ENCODE measurements at places on chromosomes 12 and 14. TPM values are rescaled to one million over a fixed set of nuclear protein-coding genes. Genes with fewer than 3 reads are reported as not detected.

The CD27 gene
- 3.0 TPM for polyA plus RNA-seq

The CMA1 gene
- polyA plus RNA-seq = not detected

The IL31 gene
- polyA plus RNA-seq = not detected

The SLC17A8 gene
- polyA plus RNA-seq = 17.4 TPM

The AQP2 gene
- polyA plus RNA-seq = 0.44 TPM

The CPNE6 gene
- polyA plus RNA-seq = 15.1 TPM

The POLE2 gene
- 8.3 TPM for polyA plus RNA-seq

The HVCN1 gene
- polyA plus RNA-seq = 16.3 TPM

The SRRM4 gene
- 22.6 TPM for polyA plus RNA-seq

The CMTM5 gene
- 71.8 TPM for polyA plus RNA-seq

The SLC6A12 gene
- 17.6 TPM for polyA plus RNA-seq

DNA sequence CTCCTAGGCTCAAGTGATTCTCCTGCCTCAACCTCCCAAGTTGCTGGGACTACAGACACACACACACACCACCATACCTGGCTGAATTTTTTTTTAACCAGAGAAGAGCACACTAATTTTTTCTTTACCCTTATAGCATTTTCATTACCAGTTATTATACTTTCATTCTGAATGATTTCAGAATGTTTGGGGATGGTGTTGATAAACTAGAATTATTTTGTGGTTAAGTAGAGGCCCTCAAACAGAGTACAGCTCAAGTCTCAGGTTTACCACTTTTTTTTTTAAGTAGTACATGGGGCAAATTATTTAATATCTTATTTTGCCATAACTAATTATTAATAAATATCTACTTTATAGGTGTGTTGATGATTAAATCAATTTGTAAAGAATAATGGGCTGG, 86.6 kb downstream of the FUT8 start:
- no peak for DNase-seq

- DNase-seq = no peak
Observed at GRCh38 chr12:79422060-79422812, 268.5 kb downstream of the PAWR start.

GRCh38 chr12:58811346-58811745, 109.0 kb downstream of the LRIG3 start:
- no peak for DNase-seq

DNA sequence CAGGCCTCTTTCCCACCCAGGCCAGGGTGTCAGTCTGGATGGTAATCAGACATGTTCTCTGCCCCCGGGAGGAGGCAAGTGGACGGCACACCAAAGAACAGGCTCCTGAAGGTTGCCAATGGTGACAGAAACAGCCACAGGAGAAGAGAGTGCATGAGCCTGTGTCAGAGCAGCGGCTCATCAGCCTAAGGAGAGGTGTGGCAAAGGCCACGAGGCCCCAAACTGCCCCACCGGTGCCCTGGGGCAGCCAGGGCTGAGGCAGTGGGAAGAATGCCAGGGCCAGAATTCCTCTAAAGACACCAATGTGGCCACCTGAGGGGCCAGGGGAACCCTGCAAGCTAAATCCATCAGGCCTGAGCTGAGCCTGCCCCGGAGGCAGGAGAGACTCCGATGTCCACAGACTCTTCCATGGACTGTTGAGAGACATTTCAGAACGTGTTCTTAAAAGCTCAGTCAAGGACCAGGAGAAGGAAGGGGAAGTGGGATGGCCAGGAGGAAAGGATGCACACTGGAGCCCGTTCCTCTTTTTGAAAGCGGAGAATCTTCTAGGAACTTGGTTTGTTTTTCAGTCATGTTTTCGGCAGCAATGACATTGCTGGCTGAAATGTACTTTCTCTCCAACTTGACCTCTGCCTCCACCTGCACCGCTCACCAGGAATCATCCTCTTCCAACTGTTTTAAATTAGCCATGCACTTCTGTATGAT, 176.3 kb upstream of the FKBP4 start:
- no peak for DNase-seq

- no peak for DNase-seq
Observed at GRCh38 chr14:53715193-53715721, 241.4 kb downstream of the BMP4 start.

GRCh38 chr14:53331247-53331646, 178.1 kb upstream of the DDHD1 start:
- DNase-seq = no peak

DNA sequence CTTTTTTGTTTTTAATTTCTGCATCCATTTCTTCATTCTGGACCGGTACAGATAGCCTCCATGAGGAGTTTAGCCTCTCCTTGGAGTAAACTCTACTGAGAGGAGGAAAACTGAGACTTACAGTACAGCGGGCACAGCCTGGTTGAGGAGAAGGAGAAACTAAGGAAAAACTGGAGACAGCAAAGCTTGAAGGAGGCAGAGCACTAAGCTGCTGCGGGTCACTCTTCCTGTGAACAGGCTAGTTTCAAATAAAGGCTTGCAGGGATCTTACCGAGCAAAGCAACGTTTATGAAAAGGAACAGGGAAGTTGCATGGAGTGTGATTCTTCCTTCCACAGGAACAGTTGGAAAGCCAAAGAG, 348 bp upstream of the SSTR1 start:
- no peak for DNase-seq

GRCh38 chr12:50055831-50056638, 1.4 kb upstream of the ASIC1 start:
- DNase-seq = no peak

- DNase-seq = no peak
Observed at GRCh38 chr14:106488291-106488690, 961.9 kb downstream of the TMEM121 start.

- peak; percentile 38 for DNase-seq
Observed at GRCh38 chr14:57317248-57317833, 48.6 kb downstream of the AP5M1 start.

DNA sequence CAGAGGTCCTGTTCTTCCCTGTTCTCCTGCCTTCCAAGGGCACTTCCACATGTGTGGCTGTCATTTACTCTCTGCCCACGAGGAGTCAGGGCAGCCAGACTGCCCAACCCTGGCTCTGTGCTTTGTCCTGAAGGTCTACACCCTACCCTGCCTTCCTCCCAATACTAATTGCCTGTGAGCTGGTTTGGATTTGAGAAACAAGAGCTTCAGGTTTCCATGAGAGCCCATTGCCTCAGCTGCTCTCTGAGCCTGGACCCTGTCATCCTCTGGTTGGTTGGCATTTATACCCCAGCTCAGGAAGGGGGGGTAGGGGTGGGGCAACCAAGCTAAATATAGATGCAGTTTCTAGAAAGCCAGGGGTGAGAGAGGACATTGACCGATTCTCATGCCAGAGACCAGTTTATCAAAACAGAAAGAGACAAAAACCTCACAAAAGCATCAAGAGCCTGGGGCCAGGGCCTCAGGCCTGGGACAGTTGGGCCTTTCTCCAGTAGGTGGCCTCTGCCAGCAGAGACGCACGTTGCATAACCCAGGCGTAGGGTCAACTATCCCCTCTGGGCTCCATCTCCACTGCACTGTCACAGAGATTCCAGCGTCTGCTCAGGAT, 34.5 kb downstream of the VDR start:
- DNase-seq = no peak

DNA sequence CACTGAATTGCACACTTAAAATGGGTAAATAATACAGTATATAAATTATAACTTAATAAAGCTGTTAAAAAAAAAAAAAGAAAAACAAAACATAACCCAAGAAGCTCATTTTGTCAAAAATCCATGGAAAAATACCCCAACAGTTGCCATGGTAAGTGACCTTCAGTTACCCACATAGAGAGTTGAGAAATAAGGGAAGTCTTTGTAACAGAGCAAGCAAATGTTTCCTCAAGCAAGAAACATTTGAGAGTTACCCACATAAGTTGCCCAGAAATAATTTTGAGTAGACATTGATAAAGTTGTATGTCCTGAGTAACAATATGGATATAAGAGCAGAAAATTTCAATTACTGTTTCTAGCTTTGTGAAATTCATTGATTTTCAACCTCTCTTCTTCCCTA, 227.4 kb downstream of the CCDC59 start:
- peak; percentile 5 for DNase-seq

DNA sequence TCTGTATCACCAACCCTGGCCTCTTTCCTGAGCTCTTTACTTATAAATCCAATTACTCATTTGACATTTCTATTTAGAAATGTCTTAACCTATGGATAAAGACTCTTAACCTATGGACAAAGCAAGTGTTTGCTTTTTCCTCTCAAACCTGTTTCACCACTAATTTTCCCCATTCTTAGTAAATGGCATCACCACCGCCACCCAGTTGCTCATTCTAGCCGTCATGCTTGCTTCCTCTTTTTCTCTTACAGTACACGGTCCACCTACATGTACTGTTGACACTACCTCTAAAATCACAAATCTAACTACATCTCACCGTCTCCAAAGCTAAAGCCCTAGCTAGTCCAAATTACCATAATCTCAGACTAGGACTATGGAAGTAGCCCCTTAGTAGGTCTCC, 60.0 kb downstream of the CAPS2 start:
- DNase-seq = no peak

GRCh38 chr12:25835385-25835784, 123.1 kb upstream of the RASSF8 start:
- no peak for DNase-seq

- DNase-seq = peak; percentile 85
Observed at GRCh38 chr14:60151715-60152114, 13.5 kb downstream of the DHRS7 start.

DNA sequence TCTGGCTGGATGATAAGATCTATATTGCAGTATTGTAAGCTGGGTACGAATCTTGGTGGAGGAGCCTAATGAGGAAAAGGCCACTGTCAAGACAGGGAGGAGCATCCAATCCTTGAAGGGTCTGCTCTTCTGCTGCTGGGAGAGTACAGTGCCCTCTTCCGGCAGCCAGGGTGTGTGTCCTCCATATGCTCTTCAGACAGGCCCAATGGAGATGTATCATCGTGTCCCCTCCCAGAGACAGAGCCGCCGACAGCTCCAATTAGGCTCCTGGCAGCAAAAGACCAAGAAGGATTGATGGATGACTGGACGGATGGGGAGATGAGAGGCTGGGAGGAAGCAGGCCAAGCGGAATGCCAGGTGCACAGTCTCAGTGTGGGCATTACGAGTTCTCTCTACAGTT, 51.6 kb upstream of the PIWIL1 start:
- peak; percentile 65 for DNase-seq

DNA sequence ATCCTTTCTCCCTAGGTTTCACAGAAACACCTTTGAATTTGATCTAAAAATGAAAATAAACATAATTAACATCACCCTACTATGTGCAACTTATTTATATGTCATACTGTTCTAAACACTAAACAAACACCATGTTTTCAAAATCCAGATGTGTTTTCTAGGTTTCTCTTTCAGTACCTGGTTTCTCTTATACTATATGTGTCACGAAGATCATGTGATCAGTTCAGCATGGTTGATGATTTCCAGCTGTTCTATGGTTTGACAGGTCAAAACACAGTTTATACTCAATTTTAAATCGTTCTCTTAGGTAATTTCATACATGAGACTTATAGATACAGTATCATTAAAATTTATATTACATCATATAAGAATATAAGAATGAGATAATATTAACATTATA, 373.1 kb downstream of the SOX5 start:
- no peak for DNase-seq

GRCh38 chr14:34107441-34107840, 156.6 kb upstream of the EGLN3 start:
- DNase-seq = no peak

DNA sequence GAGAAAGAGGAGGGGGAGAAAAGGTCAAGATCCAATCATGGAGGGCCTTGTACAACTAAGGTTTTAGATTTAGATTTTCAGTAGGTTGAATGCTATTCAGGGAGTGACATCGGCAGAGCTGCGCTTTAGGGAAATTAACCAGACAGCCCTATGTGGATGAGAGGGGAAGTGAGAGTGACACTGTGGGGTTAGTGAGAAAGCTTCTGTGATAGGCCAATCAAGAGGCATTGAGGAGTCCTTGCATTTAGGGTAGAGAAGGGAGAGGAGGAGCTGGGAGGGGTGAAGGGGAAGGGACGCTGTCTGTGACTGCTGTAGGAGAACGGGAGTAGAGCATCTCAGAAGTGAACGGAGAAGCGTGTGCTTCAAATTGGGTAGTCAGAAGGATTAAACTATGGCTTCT, 3.4 kb downstream of the HSD17B6 start:
- DNase-seq = no peak

- DNase-seq = no peak
Observed at GRCh38 chr12:2490831-2491230, 303.9 kb upstream of the FKBP4 start.

DNA sequence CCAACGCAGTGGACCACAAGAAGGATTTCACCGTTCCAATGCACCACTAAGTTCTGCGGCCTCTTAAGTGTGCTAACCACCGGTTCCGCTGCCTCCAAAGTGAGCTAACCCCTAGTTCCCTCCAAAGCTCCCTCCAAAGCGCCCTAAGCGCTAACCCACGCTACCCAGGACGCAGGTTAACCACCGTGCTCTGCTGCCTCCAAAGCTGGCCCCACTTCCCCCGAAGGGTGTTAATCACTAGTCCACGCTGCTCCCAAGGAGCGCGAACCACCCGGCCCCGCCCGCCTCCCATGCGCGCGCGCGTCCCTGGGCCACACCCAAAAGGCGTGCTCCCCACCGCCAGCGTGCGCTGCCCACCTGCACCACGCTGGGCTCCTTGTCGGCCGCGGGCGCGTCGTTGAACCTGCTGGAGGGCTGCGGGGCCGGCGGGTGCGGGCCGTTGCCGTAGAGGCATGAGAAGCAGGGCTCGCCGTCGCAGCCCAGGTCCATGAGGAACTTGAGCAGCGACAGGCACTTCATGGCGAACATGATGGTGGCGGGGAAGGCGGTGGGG, 11.7 kb downstream of the FAM181A start:
- no peak for DNase-seq

GRCh38 chr12:86526060-86526595, 269.9 kb upstream of the MGAT4C start:
- no peak for DNase-seq

Measured in spinal cord (tissue), 10 donors.